ENCODE measurements at places on chromosomes 4 and X.

DNA sequence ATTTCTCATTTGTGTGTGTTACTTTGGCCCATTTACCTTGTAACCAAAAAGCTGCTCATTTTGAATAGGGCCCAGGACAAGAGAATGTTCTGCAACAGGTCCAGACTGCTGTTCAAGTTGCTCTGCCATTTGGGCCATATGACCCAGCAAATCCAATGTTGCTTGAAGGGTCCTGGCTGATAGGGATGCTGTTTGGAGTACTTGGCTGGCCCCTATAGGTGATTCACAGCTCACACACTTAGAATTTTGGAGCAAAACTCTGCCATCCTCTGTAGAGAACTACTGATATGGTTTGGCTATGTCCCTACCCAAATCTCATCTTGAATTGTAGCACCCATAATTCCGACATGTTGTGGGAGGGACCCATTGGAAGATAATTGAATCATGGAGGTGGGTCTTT, 131.5 kb downstream of the AASDH start:
- no peak for DNase-seq
- H3K36me3 ChIP-seq: no peaks in the 10 kb centered on the region
- H3K4me3 ChIP-seq: no peak overlapping the region
- no peak overlapping the region for H3K27ac ChIP-seq

GRCh38 chr4:68960294-68961163, 8.9 kb upstream of the UGT2A3 start:
- H3K4me1 ChIP-seq: no peaks in the 10 kb centered on the region
- no peaks in the 10 kb centered on the region for H3K36me3 ChIP-seq
- DNase-seq: no peak
- no peak overlapping the region for H3K4me3 ChIP-seq
- no peaks in the 10 kb centered on the region for H3K27me3 ChIP-seq

- H3K4me1 ChIP-seq: peaks cover 11% of the 10 kb centered on the region
- H3K27me3 ChIP-seq: no peaks in the 10 kb centered on the region
- no peaks in the 10 kb centered on the region for H3K36me3 ChIP-seq
- H3K27ac ChIP-seq: peak overlapping the region; percentile 64
- no peak overlapping the region for H3K4me3 ChIP-seq
These were observed 45.6 kb upstream of the FAM9C start for GRCh38 chrX:13090027-13090338.

DNA sequence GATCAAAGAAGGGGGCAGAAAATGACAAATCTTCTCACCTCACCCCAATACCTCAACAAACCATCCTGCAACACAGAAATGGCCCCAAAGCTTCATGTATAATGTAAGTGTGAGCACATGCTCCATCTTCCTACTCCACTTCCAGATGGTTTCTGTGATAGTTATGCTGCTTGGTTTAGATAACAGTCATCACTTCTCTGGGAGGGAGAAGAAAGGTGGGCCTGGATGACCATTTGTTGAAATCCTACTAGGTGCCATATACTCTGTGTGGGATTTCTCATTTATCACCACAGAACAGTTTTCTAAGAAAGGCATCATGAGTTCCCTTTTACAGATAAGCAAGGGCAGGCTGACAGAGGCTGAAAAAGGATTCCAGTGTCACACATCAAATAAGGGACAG, 31.3 kb upstream of the NXF3 start:
- DNase-seq: no peak
- no peak overlapping the region for H3K4me3 ChIP-seq
- H3K4me1 ChIP-seq: no peaks in the 10 kb centered on the region
- no peaks in the 10 kb centered on the region for H3K36me3 ChIP-seq

- DNase-seq: peak; percentile 82
- no peaks in the 10 kb centered on the region for H3K27me3 ChIP-seq
- H3K27ac ChIP-seq: peak overlapping the region; percentile 34
These were observed 6.1 kb downstream of the TACC3 start for GRCh38 chr4:1727117-1728031.

DNA sequence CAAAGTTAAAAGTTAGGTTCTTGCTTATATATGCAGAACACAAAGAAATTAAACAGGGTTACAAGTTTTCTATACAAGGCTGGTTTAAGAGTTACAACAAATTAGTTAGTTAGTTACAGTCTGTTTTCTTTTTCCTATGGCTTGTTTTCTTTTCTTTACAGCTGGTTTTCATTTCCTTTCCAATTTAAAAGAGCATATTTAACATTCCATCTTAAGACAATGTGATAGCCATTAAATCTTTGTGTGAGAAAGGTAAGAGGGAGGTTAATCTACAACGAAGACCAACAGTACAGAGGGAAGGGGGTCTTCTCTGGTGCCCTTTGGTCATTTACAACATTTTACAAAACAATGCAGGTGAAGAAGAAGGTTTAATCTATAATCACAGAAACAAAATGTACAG, 290.6 kb downstream of the ZNF674 start:
- H3K4me3 ChIP-seq: no peak overlapping the region
- no peaks in the 10 kb centered on the region for H3K4me1 ChIP-seq
- H3K27me3 ChIP-seq: no peaks in the 10 kb centered on the region
- H3K36me3 ChIP-seq: no peaks in the 10 kb centered on the region
- DNase-seq: no peak

DNA sequence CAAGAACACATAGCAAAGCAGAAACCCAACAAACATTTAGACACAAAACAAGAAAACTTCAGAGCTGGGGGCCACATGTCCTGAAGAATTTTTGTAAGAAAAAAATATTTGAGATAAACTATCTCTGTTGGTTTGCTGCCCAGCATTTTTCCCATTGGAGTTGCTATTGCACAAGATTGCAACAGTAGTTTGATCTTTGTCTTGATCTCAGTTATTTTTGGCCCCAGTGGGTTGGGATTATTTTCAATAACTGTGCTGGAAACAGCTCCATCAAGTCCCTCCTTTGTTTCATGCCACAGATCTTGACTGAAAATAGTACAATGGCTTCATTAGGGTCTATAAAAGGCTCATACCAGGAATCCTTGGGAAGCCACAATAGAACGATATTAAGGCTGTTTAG, 103.8 kb upstream of the RAI2 start:
- H3K4me1 ChIP-seq: no peaks in the 10 kb centered on the region
- H3K36me3 ChIP-seq: no peaks in the 10 kb centered on the region
- H3K27ac ChIP-seq: no peak overlapping the region
- no peak for DNase-seq

DNA sequence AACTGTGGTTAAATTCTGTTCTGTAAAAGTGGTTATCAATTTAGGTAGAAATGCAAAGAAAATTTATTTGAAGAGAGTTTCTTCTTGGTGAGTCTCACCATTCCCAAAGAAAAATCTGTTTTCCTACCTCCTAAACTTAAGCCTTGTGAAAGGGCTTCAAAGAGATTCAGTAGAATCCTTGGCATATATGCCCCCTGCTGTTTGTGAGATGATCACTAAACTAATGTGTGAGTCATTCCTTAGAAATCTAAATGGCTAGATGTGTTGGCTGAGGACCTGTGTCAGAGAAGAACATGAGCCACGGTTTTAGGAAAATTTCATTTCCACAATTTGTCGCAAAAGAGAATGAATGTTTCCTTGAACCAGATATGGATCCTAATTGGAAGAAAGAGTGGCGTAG, 260.9 kb downstream of the SLC7A11 start:
- H3K27ac ChIP-seq: no peak overlapping the region
- no peaks in the 10 kb centered on the region for H3K4me1 ChIP-seq
- no peak for DNase-seq
- no peak overlapping the region for H3K4me3 ChIP-seq
- no peaks in the 10 kb centered on the region for H3K36me3 ChIP-seq
- no peaks in the 10 kb centered on the region for H3K27me3 ChIP-seq
